Osteocyte (in vitro differentiated cells): ENCODE measurements at places on chromosomes 6 and 20. TPM values are rescaled to one million over a fixed set of nuclear protein-coding genes. Genes with fewer than 3 reads are reported as not detected.

Gene XKR7
- not detected in 2 replicates for total RNA-seq

DNA sequence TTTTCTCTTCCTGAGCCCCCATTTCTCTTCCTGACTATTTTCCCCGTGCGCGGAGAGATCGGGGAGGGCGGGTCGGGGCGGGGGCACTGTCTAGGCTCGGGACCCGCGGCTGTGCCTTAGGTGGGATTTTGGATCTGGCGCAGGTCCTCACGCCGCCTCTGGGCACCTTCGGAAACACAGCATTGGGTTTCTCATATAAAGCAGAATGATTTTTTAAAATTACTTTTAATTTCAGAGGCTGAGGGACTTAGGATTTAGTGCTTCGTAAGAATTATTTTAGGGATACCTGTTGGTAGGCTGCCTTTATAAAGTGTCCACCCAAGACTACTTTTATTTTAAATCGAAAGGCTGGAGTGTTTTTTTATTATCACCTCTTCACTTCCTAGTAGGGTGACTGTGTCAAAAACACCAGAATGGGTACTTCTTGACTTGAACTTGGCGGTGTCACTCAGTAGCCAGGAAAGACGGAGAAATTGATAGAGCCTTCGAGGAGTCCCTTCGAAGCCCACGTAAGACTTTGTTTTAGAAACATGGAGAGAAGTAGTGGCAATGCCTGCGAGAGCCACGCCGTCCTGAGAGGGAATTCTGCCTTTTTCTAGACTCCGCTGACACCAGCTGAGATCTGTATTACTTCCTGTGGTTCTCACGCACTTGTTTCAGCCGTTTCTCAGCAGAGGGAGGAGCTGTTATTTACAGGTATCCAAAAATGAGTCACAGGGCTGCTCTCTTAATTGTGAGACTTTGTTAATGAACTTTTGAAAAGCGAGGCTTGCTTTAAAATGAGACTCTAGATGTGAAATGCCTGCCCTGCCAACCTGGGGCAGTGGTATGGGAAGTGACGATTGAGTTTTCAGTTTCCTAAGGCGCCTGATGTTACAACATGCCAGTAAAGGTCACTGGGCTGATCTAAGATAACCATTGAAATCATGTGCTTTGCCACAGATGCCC, 667 bp downstream of the STX11 start:
- DNase-seq, result no peak

DNA sequence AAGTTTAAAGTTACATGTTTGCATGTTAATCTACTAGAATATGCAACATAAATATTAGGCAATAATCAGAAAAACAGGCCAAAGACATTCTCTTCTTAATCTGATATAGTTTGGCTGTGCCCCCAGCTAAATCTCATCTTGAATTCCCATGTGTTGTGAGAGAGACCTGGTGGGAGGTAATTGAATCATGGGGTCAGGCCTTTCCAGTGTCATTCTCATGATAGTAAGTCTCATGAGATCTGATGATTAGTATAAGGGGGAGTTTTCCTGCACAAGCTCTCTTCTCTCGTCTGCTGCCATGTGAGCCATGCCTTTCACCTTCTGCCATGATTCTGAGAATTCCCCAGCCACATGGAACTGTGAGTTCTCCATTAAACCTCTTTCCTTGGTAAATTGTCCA, 1241.7 kb upstream of the ADGRB3 start:
- no peak for DNase-seq

DNA sequence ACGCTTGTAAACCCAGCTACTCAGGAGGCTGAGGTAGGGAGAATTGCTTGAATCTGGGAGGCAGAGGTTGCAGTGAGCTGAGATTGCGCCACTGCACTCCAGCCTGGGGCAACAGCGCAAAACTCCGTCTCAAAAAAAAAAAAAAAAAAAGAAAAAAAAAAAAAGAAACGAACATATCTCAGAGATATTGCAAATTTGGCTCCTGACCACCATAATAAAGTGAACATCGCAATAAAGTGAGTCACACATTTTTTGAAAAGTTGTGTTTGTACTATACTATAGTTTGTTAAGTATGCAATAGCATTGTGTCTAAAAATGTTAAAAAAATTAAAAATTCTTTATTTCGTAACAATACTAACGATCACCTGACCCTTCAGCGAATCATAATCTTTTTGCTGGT, 13.3 kb downstream of the RSPH9 start:
- no peak for DNase-seq

Gene COQ3
- 4.8 and 4.9 TPM in 2 replicates for total RNA-seq

- no peak for DNase-seq
Measured at GRCh38 chr6:83911278-83911677, 51.8 kb downstream of the CYB5R4 start.

DNA sequence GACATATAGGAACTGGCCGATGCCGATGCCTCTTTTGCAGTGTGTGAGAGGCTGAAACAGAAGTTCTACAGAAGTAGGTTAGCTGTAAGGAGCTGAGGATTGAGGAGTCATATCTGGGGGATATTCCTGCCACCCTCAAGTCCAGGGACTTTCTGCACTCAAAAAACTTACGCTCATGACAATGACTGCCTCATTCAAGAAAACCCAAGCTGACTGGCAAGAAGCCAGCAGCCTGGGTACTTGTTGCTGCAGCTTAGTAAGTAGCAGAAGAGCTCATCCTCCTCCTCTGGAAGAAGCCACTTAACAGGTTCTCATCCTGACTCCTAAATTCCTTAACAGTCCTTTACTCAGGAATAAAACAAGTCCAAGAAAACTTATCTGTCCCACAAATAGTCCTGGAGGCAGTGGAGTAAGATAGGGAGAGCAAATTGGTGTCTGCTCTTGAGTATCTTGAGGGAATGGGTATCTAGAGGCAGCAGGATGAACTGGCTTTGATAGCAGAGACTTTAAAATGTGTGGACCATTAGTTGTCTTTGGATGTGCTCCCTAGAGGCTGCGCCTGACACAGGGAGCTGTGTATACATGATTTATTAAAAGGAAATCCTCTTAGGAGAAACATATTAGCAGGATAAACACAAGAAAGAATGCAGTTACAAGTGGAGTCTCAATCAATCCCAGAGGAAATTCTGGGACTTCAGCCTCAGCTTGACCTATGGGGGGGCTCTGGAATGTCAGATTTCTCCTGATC, 7.4 kb downstream of the CALHM5 start:
- DNase-seq, result no peak

DNA sequence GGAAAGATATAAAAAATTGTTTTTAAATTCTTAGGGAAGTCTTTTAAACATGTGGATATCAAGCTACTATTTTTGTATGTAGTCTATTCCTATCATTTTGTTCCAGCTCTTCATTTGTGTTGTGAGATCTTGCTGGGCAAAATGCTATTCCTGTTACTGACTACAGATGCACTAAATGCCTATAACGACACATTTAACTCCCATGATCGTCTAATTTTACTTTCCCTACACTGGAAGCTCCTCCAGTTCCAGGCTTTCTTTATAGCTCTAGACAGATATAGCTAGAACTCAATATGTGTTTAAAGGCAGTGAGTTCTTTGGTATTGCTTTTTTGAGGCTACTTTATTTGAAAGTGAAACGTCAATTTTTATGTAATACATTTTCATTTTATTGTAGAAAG, 971.5 kb upstream of the CITED2 start:
- DNase-seq, result no peak

GRCh38 chr6:27630727-27631608, 158.1 kb upstream of the ZNF184 start:
- no peak for DNase-seq

DNA sequence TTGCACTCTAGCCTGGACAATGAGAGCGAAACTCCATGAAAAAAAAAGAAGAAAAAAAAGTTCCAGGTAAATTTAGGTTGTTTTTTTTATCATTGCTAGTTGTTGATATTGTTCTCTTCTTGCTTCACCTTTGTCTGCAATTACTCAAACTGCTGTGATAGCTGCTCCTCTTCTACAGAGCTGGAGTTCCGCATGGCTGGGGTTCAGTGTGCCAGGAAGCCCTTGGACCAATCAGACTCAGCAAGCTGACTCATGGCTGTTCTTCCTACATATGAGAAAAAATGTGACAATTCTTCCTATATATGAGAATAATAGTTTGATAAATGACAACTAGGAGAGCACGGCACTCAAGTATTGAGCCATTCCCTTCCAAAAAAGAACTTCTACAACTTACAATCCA, 28.4 kb downstream of the DPPA5 start:
- DNase-seq, result no peak

- DNase-seq, result peak; percentile 96
Measured at GRCh38 chr6:149863698-149864577, at the start of gene LRP11. TSS of gene LRP11 (minus strand) at chr6:149864359. CDS start at chr6:149864020, 339 bp downstream.
